ENCODE measurements at places on chromosomes 1 and 21.

DNA sequence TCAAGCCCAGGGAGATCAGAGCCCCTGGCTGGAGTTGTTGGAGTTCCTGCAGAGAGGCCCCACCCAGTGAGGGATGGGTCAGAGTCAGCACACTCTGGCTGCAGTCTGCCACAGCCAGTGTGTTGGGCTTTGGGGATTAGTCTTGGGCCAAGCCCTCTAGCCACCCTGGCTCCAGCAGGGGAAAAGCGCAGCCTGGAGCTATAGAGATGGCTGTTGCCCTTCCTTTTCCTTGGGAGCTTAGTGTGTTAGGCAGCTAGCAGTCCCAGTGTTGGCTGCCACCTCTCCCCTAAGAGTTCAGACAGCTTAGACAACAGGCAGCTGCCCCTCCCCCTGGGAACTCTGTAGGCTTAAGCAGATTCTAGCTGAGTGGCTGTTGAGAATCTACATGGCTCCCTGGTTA is 45.1 kb downstream of the DPT start:
- no peak for DNase-seq

- no peak for DNase-seq
These were observed 6.4 kb upstream of the TACSTD2 start for GRCh38 chr1:58583496-58583895.

GRCh38 chr1:118217141-118217838 is 32.3 kb upstream of the SPAG17 start:
- DNase-seq, result no peak

GRCh38 chr21:19029816-19030215 is 626.2 kb upstream of the TMPRSS15 start:
- DNase-seq, result no peak

DNA sequence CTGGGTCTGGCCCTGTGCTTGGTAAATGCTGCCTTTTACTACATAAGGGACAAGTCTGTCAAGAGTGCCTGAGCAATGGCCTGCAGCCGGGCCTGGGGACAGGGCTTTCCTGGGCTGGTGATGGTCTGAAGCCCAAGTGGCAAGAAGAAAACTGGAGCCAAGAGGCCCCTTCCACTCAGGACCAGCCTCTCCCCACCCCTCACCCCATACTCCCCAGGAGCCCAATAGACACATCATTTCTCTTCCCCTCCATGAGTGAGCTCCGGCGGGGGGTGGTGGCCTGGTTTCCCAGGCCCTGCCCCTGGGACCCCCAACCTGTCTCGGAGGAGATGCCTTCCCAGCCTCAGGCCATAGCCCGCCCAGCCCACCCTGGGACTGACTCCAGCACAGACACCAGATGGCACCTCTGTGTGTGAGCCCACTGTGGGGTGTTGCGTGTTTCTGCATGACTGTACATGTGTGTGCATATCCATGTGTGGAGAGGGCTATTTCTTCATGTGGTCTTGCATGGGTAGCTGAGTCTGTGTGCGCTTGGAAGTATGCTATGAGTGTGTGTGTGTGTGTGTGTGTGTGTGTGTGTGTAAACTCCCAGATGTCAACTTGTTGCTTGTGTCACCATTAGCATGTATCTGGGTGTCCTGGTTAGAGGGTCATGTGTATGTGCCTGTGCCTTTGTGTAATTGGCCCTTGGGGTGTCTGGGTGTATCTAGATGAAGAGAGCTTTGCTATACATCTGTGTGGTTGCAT is 14.3 kb upstream of the LRP8 start:
- DNase-seq, result peak; percentile 3

DNA sequence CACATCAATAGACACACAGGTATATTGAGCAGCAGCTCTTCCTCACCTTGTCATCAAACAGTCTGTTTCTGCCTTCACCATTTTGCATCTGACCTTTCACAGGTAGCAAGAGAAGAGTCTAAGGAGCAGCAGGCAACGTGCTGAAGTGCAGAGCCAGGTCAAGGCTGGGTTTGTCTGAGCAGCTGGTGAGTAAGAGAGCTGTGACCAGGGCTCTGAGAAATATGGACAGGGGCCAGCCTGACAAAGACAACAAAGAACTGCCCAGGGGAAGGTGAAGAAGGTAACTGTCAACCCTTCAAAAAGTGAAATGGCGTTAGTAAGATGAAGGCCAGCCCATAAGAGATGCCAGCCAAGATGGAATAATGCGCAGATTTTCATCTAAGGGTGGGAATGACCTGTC is 58.9 kb upstream of the LRRC8D start:
- DNase-seq, result no peak

GRCh38 chr21:32538147-32538792 is 47.1 kb downstream of the TCP10L start:
- DNase-seq, result peak; percentile 46

- DNase-seq, result no peak
These were observed 577 bp downstream of the RAB3GAP2 start for GRCh38 chr1:220271706-220272046.

DNA sequence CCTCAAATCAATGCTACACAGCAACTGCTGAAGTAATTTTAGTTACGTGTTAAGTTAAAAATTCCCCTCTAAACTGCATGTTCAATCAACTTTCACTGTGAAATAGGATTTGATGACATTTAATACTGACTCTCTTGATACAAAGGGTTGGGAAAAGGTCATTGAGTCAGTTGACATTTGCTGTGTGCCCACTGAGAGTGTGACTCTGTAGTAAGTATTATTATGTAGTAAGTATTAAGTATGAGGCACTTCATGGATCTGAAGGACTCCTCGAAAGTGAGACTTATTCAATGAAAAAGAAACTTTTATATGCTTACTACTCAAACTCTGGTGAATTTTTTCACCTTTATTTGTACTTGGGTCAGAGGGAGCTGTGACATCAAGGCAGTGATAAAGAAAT is 83.1 kb upstream of the S1PR1 start:
- no peak for DNase-seq

DNA sequence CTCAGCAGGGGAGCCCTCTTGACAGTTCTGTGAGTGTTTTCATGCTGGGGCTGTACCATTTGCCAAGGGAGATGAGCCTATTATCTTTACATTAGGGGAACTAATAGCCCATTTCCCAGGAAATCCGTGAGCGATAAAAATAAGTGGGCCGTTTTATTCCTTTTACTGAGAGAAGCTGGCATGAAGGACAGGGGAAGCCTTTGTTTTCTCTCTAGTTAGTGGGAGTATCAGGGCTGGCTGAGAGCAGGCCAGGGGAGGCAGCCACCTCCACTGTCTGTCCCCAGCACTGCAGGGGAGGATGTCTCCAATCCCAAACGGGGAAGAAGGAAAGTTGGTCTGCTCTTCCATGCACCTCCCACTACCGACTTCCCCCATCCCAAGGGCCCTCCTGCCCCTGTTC is 2.5 kb downstream of the UBL4B start:
- no peak for DNase-seq

GRCh38 chr1:36099681-36100341 is 11.1 kb downstream of the ADPRS start:
- peak; percentile 55 for DNase-seq

GRCh38 chr1:201578008-201578888 is 39.3 kb downstream of the NAV1 start:
- DNase-seq, result no peak

- DNase-seq, result no peak
These were observed 10.0 kb downstream of the CC2D1B start for GRCh38 chr1:52355847-52356505.

- DNase-seq, result peak; percentile 15
These were observed 3.8 kb downstream of the LMNA start for GRCh38 chr1:156118177-156118868.

GRCh38 chr1:241145881-241146280 is 211.1 kb downstream of the RGS7 start:
- no peak for DNase-seq

- DNase-seq, result no peak
These were observed 94.1 kb downstream of the CLDN17 start for GRCh38 chr21:30072496-30072895.

GRCh38 chr21:44865561-44866280 is 7.8 kb downstream of the PTTG1IP start:
- no peak for DNase-seq

DNA sequence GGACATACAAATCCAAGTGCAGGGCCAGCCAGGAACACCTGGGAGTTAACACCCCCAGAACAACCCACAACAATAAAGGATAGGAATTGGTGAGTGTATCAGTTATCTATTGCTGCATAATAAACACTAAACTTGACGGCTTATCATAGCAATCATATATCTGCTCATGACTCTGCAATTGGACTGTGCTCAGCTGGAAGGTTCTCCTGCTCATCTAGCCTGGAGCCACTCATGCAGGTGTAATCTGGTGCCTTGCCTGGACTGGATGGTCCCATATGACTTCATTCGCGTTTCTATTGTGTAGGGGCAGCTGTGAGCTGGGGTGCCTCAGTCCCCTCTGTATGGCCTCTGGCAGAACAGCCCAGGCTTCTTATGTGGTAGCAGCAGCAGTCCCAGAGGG is 76.3 kb upstream of the KLHDC7A start:
- DNase-seq, result no peak

DNA sequence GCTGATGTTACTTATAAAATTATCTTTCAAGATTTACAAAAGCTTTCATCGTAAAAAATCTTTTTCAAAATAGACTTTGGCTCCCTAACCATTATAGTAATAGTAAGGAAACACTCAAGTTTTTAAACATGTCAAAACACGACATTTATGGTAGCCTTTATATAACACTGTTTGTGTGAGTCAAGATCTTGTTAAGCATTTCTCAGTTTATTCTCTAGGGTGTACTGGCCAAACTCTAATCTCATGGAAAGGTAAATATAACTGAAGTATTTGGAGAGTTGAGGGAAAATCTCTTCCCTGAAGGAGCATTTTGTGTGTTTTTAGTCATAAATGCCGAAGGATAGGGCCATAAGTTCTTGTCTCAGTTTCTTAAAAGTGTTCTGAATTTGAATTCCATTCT is 790.9 kb upstream of the NCAM2 start:
- no peak for DNase-seq

- no peak for DNase-seq
These were observed 61.3 kb downstream of the TESK2 start for GRCh38 chr1:45429561-45430159.

DNA sequence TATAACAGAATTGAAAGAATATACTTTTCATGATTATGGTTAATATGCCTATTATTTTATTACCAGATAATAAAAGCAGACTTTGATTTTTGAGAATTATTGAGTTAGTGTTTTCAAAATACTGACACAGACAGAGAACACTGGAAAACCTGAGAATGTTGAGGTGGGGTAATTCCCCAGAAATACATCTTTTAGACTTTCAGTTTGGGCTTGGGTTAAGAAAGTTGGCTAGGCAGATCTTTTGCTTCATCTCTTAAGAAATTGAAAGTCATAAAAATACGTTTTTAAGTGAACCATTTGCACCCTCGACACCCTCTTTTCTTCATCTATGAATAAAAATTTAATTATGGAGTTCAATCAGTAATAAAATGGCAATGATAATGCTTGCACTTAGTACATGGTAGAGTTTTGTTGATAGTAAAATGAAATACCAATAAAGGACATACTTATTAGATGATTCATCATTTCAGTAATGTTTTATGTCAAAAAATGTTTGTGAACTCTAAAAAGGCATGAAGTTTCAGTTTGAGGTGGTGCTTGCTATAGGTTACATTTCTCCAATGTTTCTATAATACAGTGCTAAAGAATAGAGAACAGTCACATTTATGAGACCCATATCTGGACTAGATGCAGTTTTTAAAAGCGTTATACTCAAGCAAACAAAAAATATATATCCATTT is 1.9 kb upstream of the SAMSN1 start:
- peak; percentile 38 for DNase-seq

GRCh38 chr1:88074661-88075060 is 609.4 kb upstream of the PKN2 start:
- no peak for DNase-seq

GRCh38 chr1:37922767-37923550 is 23.9 kb downstream of the INPP5B start:
- DNase-seq, result no peak

DNA sequence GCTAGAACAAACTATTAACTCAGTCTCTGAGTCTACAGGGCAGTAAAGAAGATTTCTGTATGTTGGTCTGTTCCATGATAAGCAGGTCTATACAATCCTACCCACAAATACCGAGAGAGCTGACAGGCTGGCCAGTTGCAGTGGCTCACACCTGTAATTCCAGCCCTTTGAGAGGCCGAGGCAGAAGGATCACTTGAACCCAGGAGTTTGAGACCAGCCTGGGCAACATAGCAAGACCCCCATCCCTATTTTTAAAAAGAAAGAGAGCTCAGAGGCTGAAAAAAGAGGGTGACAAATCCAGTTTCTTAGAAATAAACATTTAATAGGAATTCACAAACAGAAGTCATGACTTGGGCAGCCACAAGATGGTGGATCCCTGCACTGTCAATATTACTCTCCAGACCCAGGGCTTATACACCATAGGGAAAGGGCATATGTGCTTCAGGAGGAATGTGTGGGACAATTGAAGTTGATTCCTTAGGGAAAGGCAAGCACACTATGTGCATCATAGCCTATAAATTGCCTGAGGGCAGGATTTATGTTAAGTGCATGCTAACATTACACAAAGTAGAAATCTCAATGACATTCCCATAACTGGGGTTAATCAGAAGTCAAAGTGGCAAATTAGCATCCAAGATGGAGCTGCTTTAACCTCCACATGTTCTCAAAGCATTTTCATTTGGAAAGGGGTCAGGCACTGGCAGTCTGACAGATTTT is 66.8 kb downstream of the SLC16A1 start:
- DNase-seq, result no peak

DNA sequence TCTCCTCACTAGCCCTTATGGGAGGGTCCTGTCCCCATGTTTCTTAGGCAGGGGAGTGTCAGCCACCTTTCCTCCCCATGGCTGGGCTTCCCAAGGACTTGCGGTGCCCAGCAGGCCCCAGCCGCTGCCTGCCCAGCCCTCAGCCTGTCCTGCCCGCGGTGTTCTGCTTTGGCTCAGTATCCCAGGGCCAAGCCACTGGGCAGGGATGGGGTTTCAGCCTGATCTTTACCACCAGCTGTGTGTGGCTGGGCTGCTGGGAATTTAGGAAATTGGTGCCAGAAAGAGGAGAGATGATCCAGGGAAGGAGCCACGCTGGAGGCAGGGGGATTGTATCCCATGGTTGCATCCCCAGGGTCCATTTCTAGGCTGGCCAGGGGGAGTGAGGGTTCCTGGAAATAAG is 6.9 kb upstream of the IGFN1 start:
- DNase-seq, result no peak

- DNase-seq, result no peak
These were observed 40.3 kb downstream of the PLEKHA6 start for GRCh38 chr1:204319462-204319861.

DNA sequence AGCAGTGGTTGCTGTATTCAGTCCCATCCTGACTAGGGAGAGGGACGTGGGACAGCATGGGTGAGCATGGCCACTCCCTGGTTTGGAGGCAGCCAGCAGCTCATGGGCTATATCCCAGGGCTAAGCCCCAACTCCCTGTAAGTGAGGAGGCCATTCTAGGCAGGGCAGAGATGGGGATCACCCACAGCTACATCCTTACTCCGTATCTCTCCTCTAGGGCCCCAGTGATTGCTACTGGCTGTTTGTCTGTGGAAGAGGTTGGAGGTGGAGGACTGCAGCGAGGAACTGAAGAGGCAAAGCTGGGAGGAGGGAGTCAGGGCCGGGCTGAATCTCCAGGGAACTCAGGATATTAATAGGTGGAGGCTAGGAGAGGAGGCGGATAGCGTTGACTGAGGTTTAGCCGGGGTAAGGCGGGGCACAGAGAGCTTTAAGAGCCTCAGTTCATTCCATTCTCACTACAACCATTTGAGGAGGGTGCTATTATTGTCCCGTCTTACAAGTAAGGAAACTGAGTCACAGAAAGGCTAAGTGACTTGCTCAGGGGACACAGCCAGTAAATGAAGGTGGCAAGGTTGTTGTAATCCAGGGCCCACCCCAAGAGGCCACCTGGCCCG is 6.8 kb downstream of the OLIG2 start:
- no peak for DNase-seq

Measured in CD8-positive, alpha-beta T cell (primary cell).